Astrocyte (in vitro differentiated cells and primary cell): ENCODE measurements at places on chromosomes 3 and 15. TPM values are rescaled to one million over a fixed set of nuclear protein-coding genes. Genes with fewer than 3 reads are reported as not detected.

Gene PFKFB4
- 27.5 and 27.8 TPM in 2 replicates for total RNA-seq

Gene RARRES1
- total RNA-seq: 1.2 and 3.2 TPM in 2 replicates

Gene STRIT1
- not detected in 2 replicates for total RNA-seq

Gene SELENOS
- 71.2 and 79.4 TPM in 2 replicates for total RNA-seq

DNA sequence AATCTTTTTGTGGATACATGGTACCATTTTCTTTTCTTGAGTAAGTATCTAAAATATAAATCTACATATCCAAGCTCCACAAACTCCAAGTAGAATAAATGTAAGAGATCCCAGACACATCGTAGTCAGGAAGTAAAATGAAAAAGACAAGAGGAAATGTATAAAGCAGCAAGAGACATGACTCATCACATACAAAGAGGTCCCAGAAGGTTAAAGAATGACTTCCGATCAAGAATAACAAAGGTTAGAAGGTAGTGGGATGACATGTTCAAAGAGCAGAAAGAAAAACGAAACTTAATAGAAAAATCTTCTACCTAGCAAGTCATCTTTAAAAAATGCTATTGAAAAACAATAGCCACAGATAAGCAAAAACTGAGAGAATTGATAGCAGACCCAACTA lies 705.8 kb downstream of the NR2F2 start:
- H3K27ac ChIP-seq: no peak overlapping the region
- peaks cover 3% of the 10 kb centered on the region for H3K4me1 ChIP-seq
- H3K36me3 ChIP-seq: no peaks in the 10 kb centered on the region
- H3K4me3 ChIP-seq: no peak overlapping the region
- H3K27me3 ChIP-seq: no peaks in the 10 kb centered on the region
- DNase-seq: peak; percentile 0

DNA sequence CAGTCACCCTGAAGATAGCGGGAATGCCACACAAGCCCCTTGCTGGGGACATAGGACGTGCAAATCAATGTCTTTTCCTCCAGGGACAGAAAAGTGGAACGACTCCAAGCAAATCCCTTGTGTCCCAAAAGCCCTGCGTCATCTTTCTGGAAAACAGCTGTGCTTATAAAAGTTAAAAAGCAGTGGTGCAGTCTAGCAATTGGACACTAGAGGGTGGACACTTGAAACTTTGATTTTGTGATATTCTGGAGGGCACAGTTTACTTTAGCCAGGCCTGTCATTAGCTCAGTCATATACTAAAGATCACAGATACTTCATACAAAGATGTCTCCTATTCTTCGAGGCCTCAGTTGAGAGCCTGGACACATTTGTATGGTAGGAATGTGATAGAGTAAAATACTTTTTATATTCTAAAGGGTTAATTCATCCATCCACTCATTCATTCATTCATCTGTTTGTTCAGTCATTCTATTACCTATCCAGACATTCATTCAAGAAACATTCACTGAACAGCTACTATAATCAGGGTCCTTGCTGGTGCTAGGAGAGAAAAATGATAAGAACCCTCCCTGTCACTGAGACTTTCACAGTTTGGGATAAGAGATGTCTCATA lies 63.8 kb upstream of the ANKRD34C start:
- H3K27me3 ChIP-seq: no peaks in the 10 kb centered on the region
- H3K27ac ChIP-seq: no peak overlapping the region
- no peak for DNase-seq
- no peak overlapping the region for H3K4me3 ChIP-seq
- no peaks in the 10 kb centered on the region for H3K36me3 ChIP-seq

- no peaks in the 10 kb centered on the region for H3K4me1 ChIP-seq
- no peaks in the 10 kb centered on the region for H3K27me3 ChIP-seq
- H3K27ac ChIP-seq: no peak overlapping the region
- H3K4me3 ChIP-seq: no peak overlapping the region
Observed at GRCh38 chr3:126445506-126445905, 30.2 kb downstream of the ZXDC start.

GRCh38 chr3:84724877-84725276 lies 233.9 kb upstream of the CADM2 start:
- DNase-seq: peak; percentile 86
- H3K27me3 ChIP-seq: no peaks in the 10 kb centered on the region
- H3K4me3 ChIP-seq: no peak overlapping the region
- H3K4me1 ChIP-seq: no peaks in the 10 kb centered on the region
- peak overlapping the region; percentile 31 for H3K27ac ChIP-seq

DNA sequence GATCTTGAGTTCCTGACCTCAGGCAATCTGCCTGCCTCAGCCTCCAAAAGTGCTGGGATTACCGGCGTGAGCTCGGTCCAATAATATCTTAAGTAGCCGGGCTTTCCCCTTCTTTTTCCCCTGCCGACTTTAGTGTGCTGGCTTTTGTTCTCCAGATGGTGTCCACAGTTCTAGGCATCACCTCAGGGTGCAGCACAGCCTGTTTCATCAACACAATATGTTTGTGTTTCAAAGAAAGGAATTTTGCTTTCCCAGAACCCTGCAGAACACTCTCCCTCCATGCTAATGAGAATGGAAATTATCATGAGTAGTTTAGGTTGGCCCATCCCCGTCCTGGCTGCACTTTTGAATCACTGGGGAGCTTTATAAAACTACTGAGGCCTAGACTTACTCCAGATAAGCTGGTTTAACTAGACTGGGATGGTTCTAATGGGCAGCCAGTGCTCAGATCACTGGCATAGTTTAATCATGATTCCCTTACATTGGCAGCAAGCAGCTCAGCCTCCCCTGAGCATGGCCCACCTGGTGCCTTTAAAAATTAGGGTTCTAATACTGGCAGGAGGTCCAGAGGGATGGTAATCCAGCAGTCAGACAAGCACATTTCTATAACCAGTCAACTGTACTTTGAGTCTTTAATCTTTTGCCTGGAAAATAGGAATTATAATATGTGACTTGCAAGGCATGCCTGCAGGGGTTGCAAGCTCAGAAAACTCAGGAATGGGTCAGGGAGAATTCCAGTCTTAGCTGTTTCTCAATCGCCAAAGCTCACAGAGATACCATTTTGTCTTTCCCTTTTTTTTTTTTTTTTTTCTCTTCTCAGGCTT lies 127.6 kb upstream of the RASGRP1 start:
- no peak overlapping the region for H3K4me3 ChIP-seq
- peaks cover 12% of the 10 kb centered on the region for H3K4me1 ChIP-seq
- no peaks in the 10 kb centered on the region for H3K36me3 ChIP-seq
- H3K27me3 ChIP-seq: no peaks in the 10 kb centered on the region
- H3K27ac ChIP-seq: no peak overlapping the region

DNA sequence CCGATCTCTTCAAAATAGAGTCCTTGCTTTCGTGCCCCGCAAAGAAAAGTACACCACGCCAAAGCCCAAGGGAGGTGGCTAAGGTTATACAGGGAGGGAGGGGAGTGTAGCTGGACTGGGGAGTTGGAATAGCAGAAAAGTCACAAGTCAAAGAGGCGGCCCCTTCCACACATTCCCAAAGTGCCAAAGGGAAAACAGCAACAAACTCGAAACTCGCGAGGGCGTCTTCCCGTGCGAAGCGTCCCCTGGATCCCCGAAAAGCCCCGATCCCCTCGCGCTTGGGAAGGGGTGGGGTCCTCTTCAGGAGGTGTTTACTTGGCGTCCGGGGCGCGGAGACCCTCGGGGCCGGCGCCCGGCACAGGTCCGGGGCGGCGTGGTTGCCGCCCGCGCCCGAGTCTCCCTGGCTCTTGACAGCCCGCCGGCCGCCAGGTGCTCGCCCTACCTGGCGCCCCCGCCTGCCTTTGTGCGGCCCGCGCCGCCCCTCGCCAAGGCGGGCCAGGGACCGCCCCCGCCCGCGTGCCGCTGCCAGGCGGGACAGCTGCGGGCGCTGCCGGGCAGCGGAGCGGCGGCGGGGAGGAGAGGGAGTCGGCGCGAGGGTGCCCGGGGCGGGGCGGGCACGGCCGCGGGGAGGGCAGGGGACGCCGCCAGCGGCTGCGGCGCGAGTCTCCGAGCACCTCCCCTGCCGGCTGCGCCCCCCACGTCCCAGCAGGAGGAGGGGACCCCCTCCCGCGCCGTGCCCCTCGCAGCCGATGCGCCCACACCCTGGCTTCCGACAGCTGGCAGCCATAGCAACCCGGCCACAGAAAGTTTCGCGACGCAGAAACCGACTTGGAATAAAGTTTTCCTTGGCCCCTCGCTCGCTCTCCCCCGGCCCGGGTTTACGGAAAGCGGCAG lies 966 bp downstream of the MYO1E start:
- no peaks in the 10 kb centered on the region for H3K27me3 ChIP-seq
- peaks cover 14% of the 10 kb centered on the region for H3K4me1 ChIP-seq

- H3K4me1 ChIP-seq: peaks cover 23% of the 10 kb centered on the region
- no peaks in the 10 kb centered on the region for H3K27me3 ChIP-seq
- H3K4me3 ChIP-seq: no peak overlapping the region
- H3K36me3 ChIP-seq: no peaks in the 10 kb centered on the region
Observed at GRCh38 chr3:195911041-195911945, 2.9 kb upstream of the TNK2 start.

DNA sequence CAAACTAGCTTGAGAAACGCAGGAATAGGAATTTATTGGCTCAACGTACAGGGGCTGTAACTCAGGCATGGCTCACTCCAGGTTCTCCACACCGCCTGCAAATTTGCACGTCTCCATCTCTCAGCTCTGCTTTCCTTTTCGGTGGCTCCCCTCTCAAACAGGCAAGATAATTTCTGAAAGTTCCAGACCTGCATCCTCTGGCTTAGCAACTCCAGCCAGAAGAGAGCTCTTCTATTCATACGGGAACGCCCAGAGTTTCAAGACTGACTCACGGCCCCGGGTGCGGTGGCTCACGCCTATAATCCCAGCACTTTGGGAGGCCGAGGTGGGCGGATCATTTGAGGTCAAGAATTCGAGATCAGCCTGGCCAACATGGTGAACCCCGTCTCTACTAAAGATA lies 139.7 kb upstream of the BNIP2 start:
- no peaks in the 10 kb centered on the region for H3K27me3 ChIP-seq
- no peak overlapping the region for H3K4me3 ChIP-seq
- no peaks in the 10 kb centered on the region for H3K36me3 ChIP-seq

- no peak overlapping the region for H3K27ac ChIP-seq
Observed at GRCh38 chr15:69578787-69579583, 126.4 kb downstream of the RPLP1 start.

GRCh38 chr15:95469496-95470000 lies 861.0 kb upstream of the NR2F2 start:
- H3K4me3 ChIP-seq: no peak overlapping the region
- no peaks in the 10 kb centered on the region for H3K27me3 ChIP-seq
- H3K27ac ChIP-seq: no peak overlapping the region
- H3K4me1 ChIP-seq: no peaks in the 10 kb centered on the region
